ENCODE measurements at places on chromosomes 7 and 10.

DNA sequence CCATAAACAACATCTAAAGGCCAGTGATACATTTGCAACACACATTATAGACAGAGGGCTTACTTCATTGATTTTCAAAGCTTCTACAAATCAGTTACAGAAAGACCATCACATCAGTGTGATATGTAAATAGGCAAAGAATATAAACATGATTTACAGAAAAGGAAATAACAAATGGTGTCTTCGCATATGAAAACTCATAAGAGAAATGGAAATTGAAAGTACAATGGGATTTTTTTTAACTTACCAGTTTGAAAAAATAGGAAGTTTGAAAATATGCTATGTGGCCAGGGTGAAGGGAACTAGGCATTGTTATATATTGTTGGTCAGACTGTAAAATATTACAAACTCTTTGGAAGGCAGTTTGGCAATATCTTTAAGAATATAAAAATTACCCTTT lies 27.3 kb downstream of the SEC23IP start:
- DNase-seq = no peak

DNA sequence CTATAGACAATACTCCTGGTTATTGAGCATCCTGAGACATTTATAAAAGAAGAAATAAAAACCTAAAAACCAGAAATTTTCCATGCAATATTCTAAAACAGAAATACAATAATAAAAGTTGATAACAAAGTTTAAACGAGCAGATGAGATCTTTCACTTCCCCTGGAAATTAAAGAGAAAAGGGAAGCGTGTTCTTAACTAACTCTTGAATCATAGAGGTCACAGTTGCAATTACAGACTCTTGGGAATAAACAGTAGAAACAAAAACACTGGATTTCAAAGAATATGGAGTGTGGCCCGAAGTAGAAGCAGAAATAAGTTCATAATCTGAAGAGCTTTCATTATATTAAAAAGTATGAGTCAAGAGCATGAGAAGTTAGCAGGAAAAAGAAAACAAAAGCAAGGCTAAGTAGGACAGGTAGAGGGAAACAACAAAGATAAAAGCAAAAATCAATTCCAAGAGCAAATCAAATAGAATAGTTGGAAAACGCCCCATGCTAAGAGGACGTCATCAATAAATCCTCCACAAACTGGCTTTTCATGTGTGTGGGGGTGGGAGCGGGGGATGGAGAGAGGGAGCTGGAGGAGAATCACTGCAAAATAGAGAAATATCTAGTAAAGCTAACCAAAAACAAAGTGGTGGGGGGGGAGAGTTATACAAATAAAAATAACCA lies 55.2 kb upstream of the C10orf71 start:
- DNase-seq = no peak

- DNase-seq = no peak
Observed at GRCh38 chr10:18235477-18235876, 95.3 kb downstream of the CACNB2 start.

DNA sequence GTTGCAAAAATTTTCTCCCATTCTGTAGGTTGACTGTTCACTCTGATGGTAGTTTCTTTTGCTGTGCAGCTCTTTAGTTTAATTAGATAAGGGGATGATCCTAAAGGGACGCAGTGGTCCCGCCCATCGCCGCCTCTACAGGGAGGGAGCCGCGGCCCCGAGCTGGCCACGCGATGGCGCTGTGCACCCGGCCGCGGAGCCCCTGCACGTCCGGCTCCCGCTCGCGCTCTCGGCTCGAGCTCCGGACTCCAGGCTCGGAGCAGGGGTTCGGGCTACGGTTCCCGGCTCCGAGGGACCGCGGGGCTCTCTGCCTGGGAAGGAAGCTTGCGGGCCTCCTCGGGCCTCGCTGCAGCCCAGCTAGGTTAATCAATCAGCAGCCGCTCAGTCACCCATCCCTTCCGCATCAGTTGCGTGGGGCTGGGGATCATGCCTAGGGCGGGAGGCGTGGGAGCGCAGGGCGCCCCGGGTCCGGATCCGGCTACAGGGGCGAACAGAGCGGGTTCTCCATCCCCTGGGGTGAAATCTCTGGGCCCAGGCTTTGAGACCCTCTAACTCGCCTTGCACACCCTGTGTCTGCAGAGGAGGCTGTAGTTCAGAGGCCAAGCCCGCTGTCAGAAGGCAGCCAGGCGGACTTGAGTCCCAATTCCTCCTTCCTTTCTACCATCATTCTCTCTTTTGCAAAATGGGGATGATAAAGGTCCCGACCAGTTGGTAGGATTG lies 97.9 kb downstream of the WDR11 start:
- peak; percentile 64 for DNase-seq

GRCh38 chr7:94330269-94331020 lies 64.2 kb upstream of the COL1A2 start:
- no peak for DNase-seq

DNA sequence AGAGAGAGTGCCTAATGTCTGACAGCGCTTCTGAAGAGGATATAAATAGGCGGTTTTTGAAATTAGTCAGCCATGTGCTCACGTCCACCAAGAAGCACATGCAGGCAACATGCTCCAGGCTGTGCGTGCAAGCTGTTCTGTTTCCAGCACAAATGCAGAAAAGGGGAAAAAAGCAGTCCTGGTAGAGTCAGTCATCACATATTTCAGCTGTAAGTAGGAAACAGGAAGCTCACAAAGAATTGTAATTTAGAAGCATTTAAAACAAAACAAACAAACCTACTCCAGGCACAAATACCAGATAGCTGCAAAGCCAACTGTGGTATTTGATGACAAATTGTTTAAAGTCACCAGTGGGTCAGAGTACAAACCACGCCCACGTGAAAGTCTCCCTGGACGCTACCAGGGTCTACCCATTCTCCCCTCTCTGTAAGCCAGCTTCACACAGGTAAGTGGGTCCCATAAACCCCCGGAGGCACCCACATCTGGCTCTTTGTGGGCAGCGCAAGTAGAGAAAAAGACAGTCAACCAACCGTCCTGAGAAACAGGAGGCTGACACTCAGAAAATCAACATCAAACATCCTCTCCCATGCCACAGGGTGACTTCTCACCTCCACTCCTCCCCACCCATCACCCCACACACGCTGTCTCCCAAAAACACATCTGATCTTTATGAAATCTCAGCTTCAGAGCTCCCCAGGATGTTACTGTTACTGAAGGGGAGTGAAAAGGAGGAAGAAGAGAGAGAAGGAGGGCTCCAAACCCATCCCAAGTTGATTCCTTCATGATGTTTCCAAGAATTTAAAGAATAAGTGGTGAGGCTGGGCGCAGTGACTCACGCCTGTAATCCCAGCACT lies 186.4 kb downstream of the FAM107B start:
- peak; percentile 97 for DNase-seq

- no peak for DNase-seq
Observed at GRCh38 chr7:150374026-150374425, 5.1 kb upstream of the ZNF775 start.

DNA sequence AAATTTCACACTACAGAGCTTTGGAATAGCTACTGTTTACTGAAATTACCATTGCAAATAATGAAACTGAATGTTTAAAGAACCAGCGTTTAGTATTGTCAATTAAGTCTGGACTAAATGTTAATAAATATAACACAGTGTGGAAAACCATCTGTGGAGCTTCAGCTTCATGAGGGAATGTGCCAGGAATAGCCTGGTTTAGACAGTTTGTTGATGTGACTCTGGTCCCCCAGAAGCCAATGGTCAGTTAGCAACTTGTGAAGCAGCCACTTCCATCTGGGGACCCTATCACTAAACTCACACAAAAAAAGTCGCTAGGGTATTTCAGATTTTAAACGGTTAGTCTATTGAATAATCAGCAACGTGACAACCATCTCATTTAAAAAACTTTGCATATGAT lies 207.8 kb downstream of the RAMP3 start:
- no peak for DNase-seq

DNA sequence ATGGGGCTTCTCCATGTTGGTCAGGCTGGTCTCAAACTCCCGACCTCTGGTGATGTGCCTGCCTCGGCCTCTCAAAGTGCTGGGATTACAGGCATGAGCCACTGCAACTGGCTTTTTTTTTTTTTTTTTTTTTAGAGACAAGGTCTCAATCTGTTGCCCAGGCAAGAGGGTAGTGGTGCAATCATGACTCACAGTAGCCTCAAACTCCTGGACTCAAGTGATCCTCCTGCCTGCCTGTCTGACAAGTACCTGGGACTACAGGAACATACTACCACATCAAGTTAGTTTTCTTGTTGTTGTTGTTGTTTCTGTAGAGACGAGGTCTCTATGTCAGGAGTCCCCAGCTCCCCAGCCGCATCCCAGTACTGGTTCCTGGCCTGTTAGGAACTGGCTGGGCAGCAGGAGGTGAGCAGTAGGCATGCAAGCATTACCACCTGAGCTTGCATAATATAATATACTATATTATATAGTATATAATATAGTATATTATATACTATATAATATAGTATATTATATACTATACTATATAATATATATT lies 55.7 kb downstream of the TPK1 start:
- DNase-seq = no peak

DNA sequence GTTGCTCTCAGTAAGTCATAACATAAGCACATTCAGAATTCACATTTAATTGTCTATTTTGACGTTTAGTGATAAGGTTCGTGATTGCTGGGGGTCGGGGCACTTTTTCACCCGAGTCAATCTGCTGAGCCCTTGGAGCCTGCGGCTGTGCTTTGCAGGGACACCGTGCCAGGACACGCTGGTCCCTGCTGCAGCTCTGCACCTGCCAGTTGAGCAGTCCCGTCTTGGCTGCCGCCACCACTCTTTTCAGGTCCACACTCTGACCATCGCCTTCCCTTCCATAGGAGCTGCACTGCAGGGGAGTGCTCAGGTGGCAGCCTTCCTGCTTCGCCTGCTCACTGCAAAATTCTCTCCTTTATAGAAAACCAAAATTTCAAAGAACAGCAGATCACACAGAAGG lies 36.4 kb downstream of the CUL1 start:
- DNase-seq = no peak

DNA sequence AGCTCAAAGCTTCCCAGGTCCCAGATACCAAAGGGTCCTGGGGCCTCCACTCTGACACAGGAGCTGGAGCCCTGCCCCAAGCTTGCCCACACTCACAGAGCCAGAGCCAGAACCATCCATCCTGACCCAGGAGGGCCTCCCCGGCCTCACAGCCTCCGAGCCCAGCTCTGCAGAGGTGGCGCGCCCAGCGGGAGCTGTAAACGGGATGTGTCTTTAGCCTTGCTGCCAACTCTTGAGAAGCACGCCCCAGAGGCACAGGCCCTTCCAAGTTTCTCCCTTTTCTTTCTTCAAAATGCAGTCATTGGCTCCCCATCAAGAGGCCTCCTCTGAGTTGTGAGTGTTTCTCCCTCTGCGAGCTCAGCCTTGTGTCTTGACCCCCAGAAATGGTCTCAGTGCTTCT lies 75.0 kb downstream of the PDGFA start:
- DNase-seq = no peak

- DNase-seq = no peak
Observed at GRCh38 chr7:130441408-130441869, 623 bp upstream of the CEP41 start.

- DNase-seq = no peak
Observed at GRCh38 chr10:70893227-70894006, 5.1 kb upstream of the PCBD1 start.

DNA sequence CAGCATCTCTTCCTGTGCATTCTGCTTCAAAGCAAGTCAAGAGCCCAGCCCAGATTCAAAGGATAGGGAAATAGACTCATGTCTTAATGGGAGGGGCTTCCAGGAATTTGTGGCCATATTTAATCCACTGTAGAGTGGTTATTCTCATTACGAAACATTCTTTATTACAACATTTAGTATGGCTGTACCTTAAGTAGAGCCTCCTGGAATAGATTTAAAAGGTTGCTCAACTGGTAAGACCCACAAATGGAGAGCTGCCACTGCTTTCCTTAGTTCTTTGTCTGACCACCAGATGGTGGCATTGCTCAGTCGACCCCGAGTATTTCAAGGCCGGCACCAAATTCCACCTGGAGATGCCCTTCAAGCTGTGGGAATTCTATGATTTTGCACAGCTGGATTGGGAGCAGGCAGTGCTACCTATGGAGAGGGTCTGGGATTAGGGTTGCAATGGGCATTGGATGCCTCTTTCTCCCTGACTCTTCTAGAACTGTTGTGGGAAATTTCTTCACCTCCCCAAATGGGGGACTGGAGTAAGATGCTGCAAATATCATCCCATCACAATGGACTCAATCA lies 102.2 kb downstream of the RBM20 start:
- peak; percentile 16 for DNase-seq

- DNase-seq = no peak
Observed at GRCh38 chr10:85448716-85449115, 917.9 kb downstream of the GRID1 start.

- no peak for DNase-seq
Observed at GRCh38 chr10:52759154-52759553, 13.4 kb downstream of the MBL2 start.

DNA sequence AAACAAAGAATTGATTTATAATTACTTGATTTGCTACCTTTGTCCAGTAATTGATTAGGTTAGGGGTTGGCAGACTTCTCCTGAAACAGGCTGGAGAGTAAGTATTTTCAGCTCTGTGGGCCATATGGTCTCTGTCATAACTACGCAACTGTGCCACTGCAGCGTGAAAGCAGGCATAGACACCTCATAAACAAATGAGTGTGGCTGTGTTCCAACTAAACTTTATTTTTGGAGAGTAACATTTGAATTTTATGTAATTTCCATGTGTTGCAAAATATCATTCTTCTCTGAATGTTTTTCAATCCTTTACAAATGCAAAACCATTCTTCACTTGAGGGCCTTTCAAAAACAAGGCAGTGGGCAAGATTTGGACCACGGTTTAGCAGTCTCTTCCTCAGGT lies 76.9 kb downstream of the GALNT17 start:
- DNase-seq = no peak

DNA sequence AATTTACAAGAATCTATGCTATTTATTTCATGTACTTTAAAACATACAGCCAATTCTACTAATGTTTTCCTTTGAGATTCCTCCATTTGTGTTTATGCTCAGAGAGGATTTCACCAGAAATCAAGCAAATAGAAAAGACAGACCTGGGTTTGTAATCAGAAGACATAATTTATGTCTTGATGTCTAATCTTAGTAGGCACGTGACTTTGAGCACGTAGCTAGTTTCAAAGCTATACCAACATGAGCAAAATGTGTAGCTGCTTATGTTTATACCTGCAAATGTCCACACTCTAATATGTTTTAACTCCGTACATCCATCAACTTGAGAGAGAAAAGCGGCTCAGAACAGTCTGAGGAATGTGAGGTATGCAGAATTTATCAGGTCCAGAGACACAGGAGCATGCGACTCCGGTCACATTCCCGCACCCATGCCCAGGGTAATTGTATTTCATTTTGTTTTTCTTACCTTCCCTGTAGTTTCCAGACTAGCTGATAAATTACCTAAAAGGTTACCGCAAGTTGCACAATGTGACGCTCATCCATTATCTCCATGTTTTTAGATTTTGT lies 40.0 kb downstream of the SVOPL start:
- no peak for DNase-seq

All from amniotic stem cell (primary cell).